GM04503 (cell line): ENCODE measurements at places on chromosomes 5 and 9.

GRCh38 chr5:39500551-39501175, 75.9 kb upstream of the DAB2 start:
- DNase-seq: no peak

DNA sequence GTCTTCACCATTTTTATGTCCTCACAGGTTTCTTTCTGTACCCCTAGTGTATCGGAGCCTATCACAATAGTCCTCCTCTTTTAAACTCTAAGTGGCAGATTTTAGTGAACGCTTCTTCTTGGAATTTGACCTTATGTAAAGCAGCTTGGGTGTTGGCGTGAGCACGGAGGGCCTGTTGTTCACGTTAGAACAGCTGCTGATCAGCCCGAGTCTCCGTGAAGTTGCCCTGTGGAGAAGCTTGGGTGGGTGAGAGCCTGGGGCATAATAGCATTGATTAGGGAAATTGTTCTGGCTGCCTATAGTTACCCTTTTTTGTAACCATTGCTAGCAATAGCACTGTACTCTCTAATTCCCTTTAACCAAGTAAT, 167.0 kb upstream of the OTULINL start:
- no peak for DNase-seq

GRCh38 chr9:71908825-71909224, 2.2 kb downstream of the ABHD17B start:
- DNase-seq: no peak

GRCh38 chr9:104775574-104775936, 11.6 kb downstream of the NIPSNAP3B start:
- no peak for DNase-seq

DNA sequence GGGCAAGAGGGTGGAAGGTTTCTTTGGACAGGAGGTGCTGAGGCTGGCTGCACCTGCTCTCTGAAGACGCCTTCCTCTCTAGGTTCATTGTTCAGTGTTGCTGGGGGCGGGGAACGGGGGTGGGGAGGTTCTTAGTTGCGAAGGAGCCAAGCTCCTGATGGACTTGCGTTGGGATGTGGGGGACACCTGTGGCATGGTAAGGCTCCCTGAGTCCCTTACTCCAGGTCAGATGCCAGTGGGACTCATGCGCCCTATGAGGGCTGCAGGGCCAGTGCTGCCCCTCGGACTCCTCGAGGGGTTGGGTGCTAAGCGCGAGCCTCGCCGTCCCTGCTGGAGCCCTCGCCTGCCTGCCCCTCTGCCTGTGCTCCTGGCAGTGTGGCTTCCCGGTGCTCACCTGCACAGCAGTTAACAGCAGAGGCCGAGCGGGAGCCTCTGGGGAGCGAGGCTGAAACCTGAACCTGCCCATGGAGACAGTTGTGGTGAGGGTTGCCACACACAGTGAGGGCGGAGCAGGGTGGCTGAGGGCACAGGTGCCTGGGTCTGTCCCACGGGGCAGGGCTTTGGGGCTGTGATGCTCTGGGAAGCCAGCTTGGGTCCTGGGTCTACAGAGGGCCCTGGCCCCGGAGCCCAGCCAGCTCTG, 5.5 kb downstream of the RNU6ATAC start:
- no peak for DNase-seq

DNA sequence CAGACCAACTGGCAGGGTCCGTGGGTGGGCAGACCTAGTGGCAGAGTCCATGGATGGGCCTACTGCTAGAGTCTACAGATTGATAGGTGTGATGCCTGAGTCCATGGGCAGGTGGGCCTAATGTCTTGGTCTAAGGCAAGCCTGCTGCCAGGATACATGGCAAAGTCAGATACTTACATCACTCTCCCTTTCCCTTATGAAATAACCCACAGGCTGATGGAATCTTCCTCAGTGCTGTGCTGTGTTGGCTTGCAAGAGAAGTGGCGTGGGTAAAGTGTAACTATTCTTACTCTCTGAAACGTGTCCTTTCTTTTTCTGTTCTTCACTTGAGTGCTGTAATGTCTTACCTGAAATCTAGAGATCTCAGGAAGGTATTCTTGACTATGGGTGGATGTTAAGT, 67.3 kb upstream of the ADRB2 start:
- no peak for DNase-seq

DNA sequence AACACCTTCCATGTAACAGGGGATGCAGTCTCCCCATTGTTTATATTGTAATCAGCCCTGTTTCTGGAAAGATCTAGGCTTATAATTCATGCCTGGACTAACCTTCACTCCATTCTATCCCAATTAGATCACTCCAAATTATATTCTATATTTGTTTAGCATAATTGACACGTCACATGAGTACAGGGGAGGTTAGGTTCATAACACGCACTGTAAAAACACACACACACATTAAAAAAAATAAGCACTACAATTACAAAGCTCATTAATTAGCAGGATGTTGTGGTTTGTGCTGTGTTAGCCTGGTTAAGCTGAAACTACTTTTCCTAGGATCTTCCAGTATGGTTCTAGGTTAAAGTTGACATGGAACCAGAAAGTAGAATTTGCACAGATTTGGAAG, 126.0 kb downstream of the MLLT3 start:
- DNase-seq: no peak

DNA sequence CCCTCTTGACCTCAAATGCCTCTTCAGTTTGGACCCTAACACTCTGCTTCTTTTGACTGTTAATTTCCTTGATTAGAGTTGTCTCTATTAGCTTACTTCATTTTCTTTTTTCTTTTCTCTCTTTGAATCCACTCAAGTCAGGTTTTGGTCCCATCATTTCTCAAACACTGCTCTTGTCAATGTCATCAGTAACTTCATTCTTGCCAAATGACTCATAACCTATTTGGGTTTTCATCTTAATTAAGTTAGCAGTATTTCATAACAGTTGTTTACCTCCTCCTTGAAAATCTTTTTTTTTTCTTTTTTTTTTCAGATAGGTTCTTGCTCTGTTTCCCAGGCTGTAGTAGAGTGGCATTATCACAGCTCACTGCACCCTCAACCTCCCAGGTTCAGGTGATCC, 119.6 kb downstream of the PARP8 start:
- DNase-seq: no peak

GRCh38 chr5:117652036-117652957, 1077.7 kb upstream of the SEMA6A start:
- no peak for DNase-seq

DNA sequence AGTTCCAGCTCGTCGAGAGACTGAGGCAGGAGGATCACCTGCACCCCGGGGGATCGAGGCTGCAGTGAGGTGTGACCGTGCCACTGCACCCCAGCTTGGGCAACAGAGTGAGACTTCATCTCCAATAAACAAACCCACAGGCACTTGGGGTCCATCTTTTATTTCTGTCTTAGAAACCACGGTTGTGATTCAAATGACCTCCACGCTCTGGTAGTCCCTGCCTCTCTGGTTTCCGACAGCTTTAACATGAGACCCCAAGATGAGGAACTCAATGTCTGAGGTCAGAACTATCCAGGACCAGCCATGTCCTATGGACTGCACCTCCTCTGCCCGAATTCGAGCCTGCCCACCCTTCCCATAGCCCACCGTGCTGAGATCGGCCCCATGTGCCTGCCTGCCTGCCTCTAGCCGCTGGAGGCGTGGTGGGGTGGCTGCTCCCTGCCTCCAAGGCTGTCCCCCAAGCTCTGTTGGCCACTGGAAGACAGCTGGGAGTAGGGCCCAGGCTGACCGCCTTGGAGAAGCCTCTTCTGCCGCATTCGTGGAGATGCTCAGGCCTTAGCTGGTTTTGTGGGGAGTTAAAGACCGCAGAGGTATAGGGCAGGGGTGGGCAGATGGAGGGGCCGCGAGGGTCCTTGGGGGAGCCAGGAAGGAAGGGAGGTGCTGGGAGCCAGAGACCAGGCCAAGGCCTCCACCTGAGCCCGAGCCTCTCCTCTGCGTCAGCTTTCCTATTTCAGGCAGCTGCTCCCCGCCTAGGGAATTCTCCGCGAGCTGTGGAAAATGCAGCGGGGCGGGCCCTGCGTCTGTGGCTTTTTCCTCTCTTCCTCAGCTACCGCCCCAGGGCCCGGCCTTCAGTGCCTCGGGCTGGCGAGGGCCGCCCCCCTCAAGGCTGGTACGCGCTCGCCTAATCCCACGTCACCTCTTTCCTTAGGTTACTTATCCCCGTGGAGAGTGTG, 6.9 kb upstream of the WDR5 start:
- DNase-seq: no peak

DNA sequence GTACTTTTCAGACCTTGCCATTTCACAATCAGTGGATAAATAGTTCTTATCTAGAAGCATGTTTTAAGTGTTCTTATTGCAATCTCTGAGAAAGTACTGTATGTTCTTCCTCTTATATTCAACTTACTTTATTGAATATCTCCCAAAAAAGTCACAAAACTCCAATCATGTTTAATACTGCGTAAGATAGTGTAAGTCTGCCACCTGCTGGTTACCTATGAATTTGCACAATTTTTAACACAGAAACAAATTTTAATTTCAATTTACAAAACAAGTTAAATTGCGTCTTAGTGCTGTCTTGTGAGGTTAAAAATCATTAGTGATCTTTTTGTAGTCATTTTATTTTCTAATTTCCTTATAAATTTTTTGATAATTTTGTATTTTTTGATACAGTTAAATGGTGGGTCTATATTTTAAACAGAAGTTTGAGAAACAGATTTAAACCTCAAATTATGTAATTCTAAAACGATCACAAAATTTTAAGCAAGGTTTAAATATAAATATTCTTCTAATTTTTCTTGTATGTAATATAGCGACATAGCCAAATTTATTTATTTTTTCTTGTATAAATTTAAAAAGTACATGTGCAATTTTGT, 115.8 kb downstream of the EMB start:
- no peak for DNase-seq

DNA sequence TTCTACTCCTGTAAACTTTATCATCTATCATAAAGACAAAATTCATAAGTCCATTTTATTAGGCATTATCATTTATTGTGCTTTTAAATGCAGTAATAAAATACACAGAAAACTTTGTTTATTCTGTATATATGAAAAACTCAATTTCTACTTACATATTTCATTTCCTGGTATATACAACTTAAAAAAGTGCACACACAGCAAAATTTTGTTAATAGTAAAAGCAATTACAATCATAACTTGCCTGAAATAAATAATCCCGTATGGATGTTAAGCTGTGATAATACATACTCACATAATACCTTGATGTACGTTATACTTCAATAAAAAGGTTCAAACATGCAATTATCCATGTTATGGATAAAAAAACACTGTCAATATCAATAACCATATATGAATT, 19.2 kb downstream of the ELL2 start:
- DNase-seq: no peak

DNA sequence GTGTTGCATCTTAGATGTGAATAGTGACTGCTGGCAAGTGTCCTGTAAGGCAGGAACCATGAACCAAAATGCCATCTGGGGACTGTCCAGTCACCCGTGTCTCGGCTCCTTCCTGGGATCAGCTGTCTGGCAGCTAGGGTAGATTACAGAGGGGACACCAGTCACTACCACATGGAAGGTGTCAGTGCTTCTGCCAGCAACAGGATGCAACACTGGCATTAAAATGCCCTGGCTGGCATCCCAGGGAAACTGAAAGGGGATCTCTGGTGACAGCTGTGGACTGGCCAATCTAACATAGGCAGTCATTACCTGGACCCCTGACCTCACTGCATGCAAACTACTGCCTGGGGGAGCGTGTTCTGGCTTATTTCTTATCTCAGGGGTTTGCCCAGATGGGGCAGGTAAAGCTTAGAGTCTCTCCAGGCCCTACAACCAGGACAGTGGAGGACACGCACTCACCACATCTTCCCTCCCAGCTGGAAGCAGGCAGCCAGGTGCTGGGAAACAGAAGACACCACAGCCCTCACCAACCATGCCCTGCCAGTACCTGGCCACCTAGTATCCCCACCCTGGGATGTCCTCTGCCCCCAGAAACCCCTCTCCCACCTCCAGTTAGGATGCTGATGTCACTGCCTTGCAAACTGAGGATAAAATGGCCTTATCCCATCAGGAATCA, 83.8 kb downstream of the SEMA4D start:
- no peak for DNase-seq

- no peak for DNase-seq
Measured at GRCh38 chr5:68074048-68074632, 141.4 kb upstream of the PIK3R1 start.

GRCh38 chr9:36942891-36943290, 91.2 kb downstream of the PAX5 start:
- no peak for DNase-seq

DNA sequence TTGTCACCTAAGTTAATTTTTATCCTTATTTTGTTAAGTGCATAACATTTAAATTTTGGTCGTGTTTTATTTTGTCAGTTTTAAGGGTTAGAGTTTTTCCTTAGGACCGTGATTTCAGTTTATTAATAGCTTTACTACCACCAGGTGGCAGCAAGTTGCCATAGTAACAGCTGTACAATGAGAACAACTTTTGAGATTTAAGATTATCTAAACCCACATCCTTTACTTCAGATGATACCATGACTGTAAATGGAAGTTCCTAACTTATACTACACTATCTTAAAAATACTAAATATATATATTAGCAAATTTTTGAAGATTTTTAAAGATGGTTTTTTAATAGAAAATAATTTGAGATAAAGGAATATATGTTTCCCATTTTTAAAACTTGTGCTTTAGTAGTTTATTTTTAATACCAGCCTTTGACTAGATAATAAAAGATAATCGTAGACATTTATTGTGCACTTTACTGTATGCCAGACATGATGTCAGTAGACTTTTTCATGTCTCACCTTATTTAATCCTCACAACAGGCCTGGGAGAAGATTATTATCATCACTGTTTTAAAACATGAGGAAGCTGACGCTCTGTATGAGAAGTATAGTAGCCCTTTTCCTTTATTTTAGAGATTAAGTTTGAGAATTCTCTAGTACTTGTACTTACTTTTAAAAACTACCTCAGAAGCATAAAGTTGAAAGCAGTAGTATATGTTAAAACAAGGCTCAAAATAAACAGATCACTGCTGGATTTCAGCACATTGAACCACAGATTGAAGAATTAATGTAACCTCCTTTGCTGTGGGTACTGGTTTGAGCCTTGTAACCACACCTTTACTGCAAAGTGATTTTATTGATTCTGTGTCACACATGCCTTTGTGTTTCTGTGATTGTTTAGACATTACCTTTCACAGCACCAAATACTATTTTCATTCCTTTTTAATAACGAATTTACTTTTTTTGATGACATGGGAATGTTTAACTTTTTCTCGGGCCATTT, 27.5 kb downstream of the SREK1 start:
- DNase-seq: peak; percentile 10

GRCh38 chr5:148827723-148828122, 1.3 kb downstream of the ADRB2 start:
- no peak for DNase-seq

- DNase-seq: no peak
Measured at GRCh38 chr5:26645659-26646058, 392.7 kb downstream of the CDH9 start.

DNA sequence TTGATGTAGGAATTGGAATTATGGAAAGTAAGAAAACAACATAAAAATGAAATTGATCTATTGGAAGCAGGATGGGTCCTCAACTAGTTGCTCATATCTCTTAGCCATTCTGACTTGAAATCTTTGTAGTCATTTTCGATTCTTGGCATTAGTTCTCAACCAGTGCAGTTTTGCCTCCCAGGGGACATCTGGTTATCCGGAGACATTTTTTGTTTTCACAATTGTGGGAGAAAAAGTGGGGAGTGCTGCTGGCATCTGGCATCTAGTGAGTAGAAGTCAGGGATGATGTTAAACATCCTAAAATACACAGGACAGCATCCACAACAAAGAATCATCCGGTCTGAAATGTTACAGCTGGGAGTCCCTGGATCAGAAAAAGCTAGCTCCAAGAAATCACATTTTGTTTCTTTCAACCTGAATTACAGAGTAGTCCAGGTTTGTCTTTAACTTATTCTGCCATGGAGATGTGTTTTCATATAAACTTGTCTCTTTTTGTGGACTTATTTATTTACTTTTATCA, 74.9 kb downstream of the FBXL7 start:
- no peak for DNase-seq
